MM.1S (cell line): ENCODE measurements at places on chromosomes 5 and 9.

DNA sequence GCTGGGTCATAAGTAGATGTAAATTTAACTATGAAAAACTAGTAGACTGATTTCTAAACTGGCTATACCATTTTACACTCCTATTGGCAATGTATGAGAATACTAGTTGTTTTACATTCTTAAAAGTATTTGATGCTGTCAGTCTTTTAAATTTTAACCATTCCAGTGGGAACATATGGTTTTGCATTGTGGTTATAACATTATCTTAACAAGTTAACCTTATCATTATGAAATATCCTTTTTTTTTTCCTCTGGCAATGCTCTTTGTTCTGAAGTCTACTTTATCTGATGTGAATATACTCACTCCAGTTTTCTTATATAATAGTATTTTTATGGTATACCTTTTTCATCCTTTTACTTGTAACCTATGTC, 548.9 kb upstream of the CLINT1 start:
- peaks cover 28% of the 10 kb centered on the region for H3K4me1 ChIP-seq
- no peak overlapping the region for H3K4me3 ChIP-seq
- no peaks in the 10 kb centered on the region for H3K36me3 ChIP-seq
- H3K27me3 ChIP-seq = no peaks in the 10 kb centered on the region
- no peak for DNase-seq
- no peak overlapping the region for H3K27ac ChIP-seq

DNA sequence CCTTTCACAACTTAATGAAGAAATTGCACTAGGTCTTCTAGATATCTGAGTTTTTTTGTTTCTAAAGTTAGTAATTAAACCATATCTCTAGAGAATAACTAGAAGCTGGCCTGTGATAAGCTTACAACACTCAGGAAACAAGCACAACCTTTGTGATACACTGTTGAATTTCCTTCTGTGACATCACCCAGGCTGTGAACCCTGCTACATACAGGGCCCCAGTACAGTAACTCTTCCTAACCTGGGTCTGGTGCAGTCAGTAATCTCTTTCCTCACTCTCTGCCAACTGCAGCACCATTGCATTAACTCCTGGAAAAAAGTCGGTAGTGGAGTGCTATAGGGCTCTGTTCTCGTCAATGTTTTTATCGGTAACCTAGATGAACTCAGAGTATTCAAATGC, 10.6 kb upstream of the IGFBPL1 start:
- no peak overlapping the region for H3K4me3 ChIP-seq
- no peaks in the 10 kb centered on the region for H3K36me3 ChIP-seq
- DNase-seq = no peak
- no peaks in the 10 kb centered on the region for H3K4me1 ChIP-seq
- H3K27ac ChIP-seq = no peak overlapping the region

DNA sequence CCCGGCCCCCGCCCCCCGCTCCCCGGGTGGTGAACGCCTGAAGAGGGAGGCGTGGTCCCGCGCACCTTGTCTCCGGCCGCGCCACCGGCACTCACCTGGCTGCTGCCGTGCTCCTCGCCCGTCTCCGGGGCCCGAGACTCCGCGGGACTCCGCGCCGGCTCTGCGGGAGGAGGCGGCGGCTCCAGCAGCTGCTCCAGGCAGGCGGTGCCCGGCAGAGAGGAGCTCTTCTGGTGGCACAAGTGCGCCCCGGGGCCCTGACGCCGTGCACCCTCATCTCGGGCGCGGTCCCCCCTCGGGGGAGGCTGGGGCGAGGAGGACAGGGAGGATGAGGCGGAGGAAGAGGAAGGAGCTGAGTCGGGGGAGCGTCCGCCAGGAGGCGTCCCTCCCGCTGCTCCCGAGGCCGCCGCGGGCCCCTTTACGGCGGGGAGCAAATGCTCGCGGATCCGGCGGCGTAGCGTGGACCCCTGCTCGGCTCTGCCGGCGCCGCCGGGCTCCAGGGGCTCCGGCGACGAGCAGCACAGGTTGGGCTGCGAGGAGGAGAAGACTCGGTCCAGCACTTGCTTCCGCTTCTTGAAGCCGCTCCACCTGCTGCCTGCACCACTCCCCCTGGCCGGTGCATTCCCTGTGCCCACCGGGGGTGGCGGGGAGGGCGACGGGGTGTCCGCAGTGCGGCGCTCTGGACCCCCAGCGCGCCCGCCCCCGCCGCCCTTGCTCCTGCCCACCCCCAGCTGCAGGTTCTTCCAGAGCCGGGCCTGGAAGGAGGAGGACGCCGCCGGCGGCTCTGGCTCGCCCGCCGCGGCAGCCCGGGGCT, 928 bp downstream of the MCTP1 start:
- H3K27ac ChIP-seq = no peak overlapping the region
- H3K4me1 ChIP-seq = no peaks in the 10 kb centered on the region
- peak overlapping the region; percentile 79 for H3K4me3 ChIP-seq
- no peaks in the 10 kb centered on the region for H3K27me3 ChIP-seq

GRCh38 chr9:28073270-28073669, 500.0 kb upstream of the C9orf72 start:
- no peak overlapping the region for H3K27ac ChIP-seq
- H3K4me1 ChIP-seq = no peaks in the 10 kb centered on the region
- H3K36me3 ChIP-seq = no peaks in the 10 kb centered on the region
- peak; percentile 79 for DNase-seq
- no peaks in the 10 kb centered on the region for H3K27me3 ChIP-seq

- H3K36me3 ChIP-seq = no peaks in the 10 kb centered on the region
- H3K27me3 ChIP-seq = no peaks in the 10 kb centered on the region; the same call in 1 of the 2 replicates
- no peak overlapping the region for H3K4me3 ChIP-seq
These were observed 37.4 kb downstream of the C9orf50 start for GRCh38 chr9:129583308-129584038.

DNA sequence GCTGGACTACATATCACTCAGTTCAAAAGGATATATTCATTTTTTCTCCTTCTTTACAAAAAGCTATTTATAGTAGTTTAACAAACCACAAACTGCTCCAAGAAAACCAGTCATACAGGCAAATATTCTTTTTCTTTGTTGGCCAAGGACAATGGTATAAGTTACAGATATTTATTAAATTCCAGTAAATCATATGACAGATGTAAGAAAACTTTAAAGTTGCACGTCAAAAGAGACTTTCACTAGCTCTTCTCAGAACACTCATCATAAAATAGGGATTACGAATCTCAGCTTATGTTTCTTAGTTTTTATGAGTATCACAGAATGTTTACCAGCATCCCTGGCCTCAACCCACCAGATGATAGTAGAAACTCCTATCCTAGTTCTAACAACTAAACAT, 67.2 kb downstream of the ANKRD31 start:
- no peaks in the 10 kb centered on the region for H3K27me3 ChIP-seq
- H3K4me3 ChIP-seq = no peak overlapping the region
- no peaks in the 10 kb centered on the region for H3K36me3 ChIP-seq

DNA sequence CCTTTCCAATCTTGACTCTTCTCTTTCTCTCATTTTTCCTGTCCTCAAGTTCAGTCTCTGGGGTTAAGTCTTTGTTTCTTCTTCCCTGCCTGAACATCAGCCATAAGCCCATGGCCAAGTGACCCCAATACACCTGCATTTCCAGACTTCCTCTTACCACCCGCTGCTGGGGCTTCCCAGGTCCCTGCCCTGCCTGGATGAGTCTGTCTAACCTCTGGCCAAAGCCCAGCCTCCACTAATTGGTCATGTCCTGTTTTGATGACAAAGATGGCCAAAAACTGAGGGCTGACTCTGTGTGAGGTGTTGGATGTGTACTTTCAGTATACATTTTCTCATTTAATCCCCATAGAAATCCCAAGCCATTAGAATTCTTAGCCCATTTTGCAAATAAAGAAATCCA, 47.3 kb downstream of the SH3TC2 start:
- H3K4me1 ChIP-seq = peaks cover 15% of the 10 kb centered on the region
- no peak overlapping the region for H3K27ac ChIP-seq
- H3K36me3 ChIP-seq = no peaks in the 10 kb centered on the region

GRCh38 chr9:98726735-98727134, 18.0 kb upstream of the GABBR2 start:
- no peak overlapping the region for H3K4me3 ChIP-seq
- H3K27me3 ChIP-seq = no peaks in the 10 kb centered on the region
- DNase-seq = peak; percentile 10
- no peak overlapping the region for H3K27ac ChIP-seq

- H3K27ac ChIP-seq = no peak overlapping the region
- no peaks in the 10 kb centered on the region for H3K4me1 ChIP-seq
These were observed 52.1 kb upstream of the CEMIP2 start for GRCh38 chr9:71820403-71820921.

DNA sequence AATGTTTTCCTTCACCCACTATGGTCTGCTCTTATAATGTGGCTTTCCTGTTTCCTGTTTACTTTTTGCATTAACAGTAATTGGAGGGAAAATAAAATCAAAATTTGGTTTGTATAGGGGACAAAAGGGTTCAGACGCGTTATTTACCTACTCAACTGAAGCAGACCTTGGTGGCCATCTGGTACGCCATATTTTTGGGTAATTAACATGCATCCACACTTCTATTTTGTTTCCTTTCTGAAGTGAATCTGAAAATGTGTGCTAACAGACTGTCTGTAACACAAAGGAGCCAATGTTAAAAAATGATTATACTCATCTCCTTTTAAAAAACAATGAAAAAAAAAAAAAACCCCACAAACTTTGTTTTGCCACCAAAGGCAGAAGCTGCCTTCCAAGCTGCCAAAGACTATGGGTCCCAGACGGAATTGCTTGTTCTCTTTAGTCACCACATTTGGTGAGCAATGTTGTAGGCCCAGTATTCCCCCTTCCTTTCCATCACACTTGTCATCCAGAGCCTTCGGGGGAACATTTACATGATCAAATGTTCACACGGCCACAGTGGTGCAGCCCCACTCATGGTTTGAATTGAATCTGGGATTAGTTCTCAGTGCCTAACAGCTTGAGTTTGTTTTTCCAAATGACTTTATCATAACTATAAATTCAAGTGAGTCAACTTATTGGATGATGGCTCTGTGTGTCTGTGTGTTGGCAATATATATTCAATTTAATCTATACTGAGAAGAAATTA, 323.7 kb upstream of the CD180 start:
- H3K27me3 ChIP-seq = no peaks in the 10 kb centered on the region
- DNase-seq = no peak
- no peak overlapping the region for H3K4me3 ChIP-seq
- no peaks in the 10 kb centered on the region for H3K36me3 ChIP-seq
- H3K4me1 ChIP-seq = no peaks in the 10 kb centered on the region

DNA sequence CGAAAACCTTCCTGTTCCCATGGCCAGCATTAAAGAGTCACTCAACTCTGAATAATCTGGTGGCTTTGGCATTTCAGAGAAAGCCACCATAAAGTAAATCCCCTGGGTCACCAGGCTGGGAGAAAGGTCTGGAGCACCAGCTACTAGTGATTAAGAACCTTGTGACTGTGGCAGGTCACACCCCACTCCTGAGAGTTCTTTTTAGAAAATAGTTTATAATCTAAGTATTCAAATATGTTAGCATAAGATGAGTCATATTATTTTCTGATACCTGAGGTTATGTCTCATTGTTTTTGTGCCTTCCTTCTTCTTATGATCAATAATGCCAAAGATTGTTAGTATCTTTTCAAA, 351.7 kb downstream of the ARRDC3 start:
- H3K36me3 ChIP-seq = no peaks in the 10 kb centered on the region
- H3K27me3 ChIP-seq = no peaks in the 10 kb centered on the region
- DNase-seq = no peak
- H3K27ac ChIP-seq = no peak overlapping the region

DNA sequence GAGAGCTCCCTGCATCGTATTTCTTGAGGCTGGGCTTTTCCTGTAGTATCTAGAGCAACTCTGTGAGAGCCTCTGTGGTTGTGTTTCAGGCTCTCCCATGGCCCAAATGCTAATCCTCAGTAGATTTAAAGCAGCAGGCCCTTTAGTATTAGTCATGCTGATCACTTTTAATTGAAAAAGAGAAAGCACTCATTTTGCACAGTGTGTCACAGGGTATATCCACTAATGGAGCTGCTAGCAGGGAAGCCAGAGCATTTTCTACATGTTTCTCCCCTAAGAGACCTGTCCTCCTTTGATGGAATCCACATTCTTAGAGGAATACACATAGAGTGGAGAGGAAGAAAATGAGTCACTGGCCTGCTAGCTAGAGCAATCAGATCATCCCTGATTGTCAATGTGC, 348.5 kb downstream of the TMEM232 start:
- DNase-seq = no peak
- H3K36me3 ChIP-seq = no peaks in the 10 kb centered on the region
- H3K4me3 ChIP-seq = no peak overlapping the region

DNA sequence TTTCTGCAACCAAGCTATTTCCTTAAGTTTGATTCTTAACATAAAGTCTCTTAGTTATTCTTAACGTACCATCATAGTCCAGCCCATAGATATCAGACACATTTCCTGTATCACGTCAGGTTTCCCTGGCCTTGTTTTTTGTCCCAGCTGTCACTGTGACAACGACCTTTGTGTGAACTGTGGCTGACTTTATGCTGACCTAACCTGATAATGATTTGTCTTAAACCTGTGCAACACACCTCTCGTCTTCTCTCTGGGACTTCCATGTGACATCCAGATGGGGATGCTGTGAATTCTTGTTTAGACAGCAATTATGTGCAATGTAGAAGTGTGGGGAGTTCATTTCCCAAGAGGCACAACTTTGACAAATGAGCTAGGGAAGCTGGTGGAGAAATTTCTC, 662.8 kb downstream of the PTPRD start:
- no peak for DNase-seq
- H3K4me1 ChIP-seq = no peaks in the 10 kb centered on the region
- no peaks in the 10 kb centered on the region for H3K36me3 ChIP-seq
- no peak overlapping the region for H3K27ac ChIP-seq

GRCh38 chr9:99660191-99660636, 161.5 kb upstream of the NR4A3 start:
- no peak for DNase-seq
- H3K27ac ChIP-seq = no peak overlapping the region
- no peak overlapping the region for H3K4me3 ChIP-seq
- no peaks in the 10 kb centered on the region for H3K4me1 ChIP-seq

DNA sequence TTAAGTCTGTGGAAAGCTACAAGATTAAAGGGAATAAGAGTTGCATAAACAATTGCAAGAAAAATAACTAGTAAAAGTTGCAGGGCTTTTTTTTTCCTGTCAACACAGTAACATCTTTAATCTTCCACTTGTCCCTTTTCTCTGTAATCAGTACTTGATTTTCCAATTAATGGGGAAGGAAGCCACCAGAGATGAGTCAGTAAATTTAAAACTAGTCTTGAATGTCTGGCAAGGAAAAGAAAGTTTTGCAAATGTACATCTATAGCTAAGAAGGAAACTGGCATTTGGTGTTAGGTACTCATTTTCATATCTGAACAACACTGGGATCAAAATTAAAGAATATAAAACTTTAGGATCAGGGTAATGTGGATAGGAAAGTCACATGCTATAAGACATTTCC, 17.1 kb downstream of the DAP start:
- H3K27ac ChIP-seq = no peak overlapping the region
- DNase-seq = no peak
- H3K4me3 ChIP-seq = no peak overlapping the region
- no peaks in the 10 kb centered on the region for H3K27me3 ChIP-seq
- H3K36me3 ChIP-seq = peaks cover 5% of the 10 kb centered on the region; the same call in 1 of the 2 replicates
- no peaks in the 10 kb centered on the region for H3K4me1 ChIP-seq
